ENCODE measurements at places on chromosomes 3 and 15.

DNA sequence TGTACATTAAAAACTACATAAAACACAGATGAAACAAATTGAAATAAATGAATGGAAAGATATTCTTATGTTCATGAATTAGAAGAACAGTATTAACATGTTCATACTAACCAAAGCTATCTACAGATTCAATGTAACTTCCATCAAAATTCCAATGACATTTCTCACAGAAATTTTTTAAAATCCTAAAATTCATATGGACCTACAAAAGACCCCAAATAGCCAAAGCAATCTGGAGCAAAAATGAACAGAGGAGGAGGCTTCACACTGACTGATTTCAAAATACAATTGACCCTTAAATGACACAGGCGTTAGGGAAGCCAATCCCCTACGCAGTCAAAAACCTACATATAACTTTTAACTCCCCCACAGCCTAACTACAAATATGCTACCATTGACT is 39.4 kb downstream of the KPNA1 start:
- no peak for DNase-seq

GRCh38 chr15:71807125-71807629 is 3.2 kb upstream of the NR2E3 start:
- DNase-seq, result no peak

GRCh38 chr3:127483902-127484591 is 106.5 kb downstream of the TPRA1 start:
- no peak for DNase-seq

DNA sequence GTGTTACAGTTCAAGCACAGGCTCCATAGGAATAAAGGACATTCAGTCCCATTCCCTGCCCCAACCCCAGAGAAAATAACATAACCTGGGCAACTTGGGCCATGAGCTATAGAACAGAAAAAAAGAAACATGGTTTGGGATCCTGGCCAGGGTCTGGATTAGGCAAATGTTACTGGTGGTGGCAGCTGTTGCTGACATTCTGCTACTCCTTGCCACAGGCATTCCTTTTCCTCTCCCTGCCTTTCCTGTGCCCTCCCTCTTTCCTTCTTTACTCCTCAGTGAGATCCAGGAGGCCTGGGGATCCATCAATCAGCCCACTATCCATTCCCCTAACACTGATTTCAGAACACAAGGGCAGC is 129.1 kb downstream of the NTRK3 start:
- no peak for DNase-seq
